SK-N-SH (cell line): ENCODE measurements at places on chromosomes 16 and 17.

DNA sequence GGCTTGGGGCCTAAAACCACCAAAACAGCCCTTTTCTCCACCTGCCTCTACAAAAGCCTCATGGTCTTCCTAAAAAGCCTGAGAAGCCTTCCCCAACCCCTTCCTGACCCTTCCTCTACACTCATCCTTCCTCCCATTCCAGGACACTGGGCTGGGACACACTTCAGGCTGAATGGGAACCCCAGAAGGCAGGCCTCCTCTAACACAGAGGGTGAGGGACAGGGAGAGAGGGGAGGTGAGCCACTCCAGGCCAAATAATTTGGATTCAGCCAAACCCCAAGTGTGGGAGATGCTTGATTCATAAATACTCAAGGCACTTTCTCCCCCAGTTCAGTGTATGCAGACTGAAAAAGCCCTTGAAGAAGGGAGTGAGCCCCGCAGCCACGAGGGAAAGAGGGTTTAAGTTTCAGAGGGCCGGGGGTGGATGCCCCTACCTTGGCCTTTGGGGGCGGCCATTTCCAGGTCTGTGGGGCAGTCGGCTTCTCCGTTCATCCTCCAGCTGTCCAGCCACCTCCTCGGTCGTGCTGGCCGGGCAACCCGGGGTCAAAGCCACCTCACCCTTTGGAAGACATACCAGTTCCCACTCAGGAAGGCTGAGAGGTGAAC is 1.6 kb downstream of the UBTF start:
- DNase-seq: no peak

DNA sequence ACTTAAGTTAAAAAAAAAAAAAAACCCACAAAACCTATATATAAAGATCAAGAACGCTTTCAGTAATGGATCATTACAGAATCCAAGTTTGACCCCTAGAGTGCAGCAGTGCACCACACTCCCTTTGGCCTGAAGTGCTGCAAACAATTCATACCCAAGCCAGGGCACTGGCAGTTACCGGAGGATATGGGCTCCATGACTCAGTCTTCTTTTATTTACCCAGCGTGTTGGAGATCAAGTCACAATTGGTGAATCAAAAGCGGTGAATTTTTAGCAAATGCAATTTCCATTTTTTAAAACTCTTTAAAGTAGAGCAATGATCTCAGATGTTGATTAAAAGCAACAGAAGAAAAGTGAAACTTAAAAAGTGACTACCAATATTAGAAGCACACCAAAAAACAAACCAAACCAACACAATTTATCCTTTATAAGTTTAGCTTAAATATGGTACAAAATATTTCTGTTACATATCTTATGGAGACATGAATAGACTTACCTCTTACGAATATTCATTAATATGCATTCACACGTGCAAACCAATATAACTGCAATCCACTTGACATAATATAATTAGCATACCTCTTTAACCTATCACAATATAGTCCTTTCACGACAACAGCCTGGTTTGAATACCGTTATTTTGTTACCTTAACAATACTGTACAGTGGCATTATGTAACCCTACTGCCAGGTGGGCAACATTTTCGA is 46.3 kb downstream of the ZNF652 start:
- DNase-seq: peak; percentile 77

GRCh38 chr17:68457168-68457538 is at the start of gene WIPI1:
Gene WIPI1, minus strand, starts transcription at chr17:68457496. Its CDS starts 75 bp downstream, at chr17:68457421.
- DNase-seq: no peak

- DNase-seq: no peak
Observed at GRCh38 chr17:33564146-33564545, 271.1 kb upstream of the ASIC2 start.

DNA sequence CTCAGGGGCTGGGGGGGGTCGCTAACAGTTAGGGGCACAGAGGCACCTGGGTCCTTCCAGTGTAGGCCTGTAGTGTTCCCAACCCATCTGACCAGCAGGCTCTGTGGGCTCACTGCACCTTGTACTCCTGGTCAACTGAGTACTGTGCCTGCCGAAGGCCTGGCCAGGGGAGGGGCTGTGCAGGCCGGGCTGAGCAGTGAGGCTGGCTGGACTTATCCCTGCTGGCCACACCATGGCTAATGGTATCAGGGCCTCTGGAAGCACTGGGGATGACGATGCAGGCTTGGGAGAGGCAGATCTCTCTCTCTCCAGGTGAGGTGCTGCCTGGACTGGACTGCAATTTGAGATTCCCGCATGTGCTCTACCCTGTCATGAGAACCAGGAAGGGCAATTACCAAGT is 58.9 kb upstream of the SDK2 start:
- DNase-seq: peak; percentile 70

GRCh38 chr16:28501258-28502232 is 5.1 kb downstream of the IL27 start:
- DNase-seq: no peak
